Hair follicular keratinocyte (primary cell): ENCODE measurements at places on chromosomes 2 and 18. TPM values are rescaled to one million over a fixed set of nuclear protein-coding genes. Genes with fewer than 3 reads are reported as not detected.

Gene CROCC2
- total RNA-seq = not detected in 2 replicates

Gene CHRND
- total RNA-seq = not detected in 2 replicates

Gene INHA
- total RNA-seq = 0.19 TPM in 1 of 2 replicates, not detected in the other

Gene STPG4
- not detected in 2 replicates for total RNA-seq

Gene UPP2
- not detected in 2 replicates for total RNA-seq

Gene ZNF532
- total RNA-seq = 28.6 and 44.6 TPM in 2 replicates
